Central memory CD4-positive, alpha-beta T cell (primary cell): ENCODE measurements at places on chromosomes 12 and 14.

GRCh38 chr14:76918782-76919394 lies 92.7 kb downstream of the LRRC74A start:
- DNase-seq = no peak

- DNase-seq = no peak
Observed at GRCh38 chr12:113477171-113477841, 5.6 kb upstream of the LHX5 start.

GRCh38 chr14:75542588-75543091 lies 20.4 kb downstream of the BATF start:
- peak; percentile 73 for DNase-seq

DNA sequence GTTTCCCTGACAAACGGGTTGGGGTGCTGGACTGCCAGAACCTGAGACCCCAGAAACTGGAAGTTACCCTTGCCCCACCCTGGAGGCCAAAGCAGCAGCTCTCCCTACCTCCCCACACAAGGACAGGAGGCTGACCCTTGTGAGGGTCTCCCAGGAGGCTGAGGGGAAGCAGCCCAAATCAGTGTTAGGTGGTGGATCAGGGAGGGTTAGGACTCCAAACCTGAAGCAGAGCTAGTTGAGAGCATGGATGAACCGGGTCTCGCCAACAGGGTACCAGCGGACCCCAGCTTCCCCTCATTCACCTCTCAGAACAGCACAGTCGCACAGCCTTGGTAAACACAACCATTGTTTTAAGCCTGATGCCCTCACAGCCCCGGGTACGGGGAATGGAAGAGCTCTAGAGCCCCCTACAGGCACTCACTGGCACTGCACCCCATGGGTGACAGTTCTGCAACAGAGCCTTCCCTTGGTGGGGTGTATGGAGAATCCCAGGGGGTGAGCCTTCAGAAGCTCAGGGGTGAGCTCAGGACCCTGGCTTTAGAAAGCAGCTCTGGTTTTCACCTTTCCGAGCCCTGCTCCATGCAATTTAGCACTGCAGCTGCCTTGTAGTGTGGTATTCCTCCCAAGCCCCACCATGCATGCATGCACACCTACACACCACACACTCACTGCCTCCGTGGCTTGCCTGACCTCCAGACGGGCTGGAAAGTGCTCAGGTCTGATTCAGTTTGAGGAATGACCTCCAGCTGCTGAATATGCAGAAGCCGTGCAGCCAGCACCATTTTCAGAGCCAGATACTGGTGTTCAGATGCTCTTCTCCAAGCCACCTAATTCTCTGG lies 11.2 kb downstream of the ESRRB start:
- DNase-seq = peak; percentile 16

DNA sequence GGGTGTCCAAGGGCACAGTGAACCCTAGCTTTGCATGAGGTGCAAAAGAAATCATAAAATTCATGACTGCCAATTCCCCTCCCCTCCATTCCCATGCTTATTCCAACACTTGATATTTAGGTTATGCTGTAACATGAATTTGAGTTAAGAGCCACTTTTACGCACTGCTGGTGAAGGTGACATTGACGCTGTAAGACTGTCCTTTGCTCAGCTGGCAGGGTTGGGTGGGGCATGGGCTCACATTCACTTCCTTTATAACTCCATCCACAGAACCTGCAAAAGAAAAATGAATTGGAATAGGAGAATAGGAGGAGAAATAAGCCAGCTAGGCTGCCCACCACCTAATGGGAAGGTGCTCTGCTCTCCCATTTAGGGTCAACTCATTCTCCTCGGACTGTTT lies 6.9 kb downstream of the NPC2 start:
- no peak for DNase-seq

- no peak for DNase-seq
Observed at GRCh38 chr12:51622564-51622963, 31.5 kb downstream of the SCN8A start.

DNA sequence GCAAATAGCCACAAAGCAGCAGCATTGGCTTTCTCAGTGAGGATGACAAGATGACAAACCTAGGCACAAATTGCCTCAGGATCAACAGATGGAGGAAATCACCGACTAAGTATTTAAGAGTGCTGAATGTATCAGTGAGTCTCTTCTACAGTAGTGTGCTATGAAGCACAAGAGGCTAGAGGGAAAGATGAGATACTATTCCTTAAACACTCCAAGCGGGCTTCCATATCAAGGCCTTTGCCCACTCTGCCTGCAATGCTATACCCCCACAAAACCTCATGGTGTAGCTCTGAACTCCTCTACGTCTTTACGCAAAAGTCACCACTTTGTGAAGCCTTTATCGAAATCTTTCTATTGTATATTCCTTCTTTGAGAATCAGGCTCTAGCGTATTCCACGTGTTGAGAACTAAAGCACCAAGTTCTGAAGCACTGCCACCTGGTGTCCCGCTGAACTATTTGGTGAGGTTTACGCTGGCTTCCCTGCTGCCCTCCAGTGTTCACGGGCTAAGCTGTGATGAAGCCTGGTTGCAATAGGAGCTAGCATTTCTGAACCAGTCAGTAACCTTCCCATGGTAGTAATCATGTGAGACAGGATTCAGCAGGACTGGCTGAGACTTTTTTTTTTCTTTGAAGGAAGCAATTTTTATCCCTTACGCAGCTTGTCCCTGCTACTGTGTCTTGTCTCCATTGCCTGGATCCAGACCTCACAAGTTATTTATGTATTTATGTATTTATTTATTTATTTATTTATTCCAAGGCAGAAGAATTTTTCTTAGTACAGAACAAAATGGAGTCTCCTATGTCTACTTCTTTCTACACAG lies 426.5 kb upstream of the OR4E1 start:
- DNase-seq = peak; percentile 50

DNA sequence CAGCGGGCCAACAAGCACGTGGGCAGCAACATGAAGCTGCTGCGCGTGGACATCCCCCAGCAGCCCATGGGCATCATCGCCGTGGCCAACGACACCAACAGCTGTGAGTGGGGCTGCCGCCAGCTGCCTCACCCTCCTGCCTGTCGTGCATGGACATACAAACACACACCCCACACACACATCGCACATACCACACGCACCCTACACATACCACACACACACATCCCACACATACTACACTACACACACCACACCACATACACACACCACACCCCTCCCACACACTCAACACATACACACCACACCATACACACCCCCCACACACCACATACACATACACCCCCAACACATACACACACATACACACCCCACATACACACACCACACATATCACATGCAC lies 25.2 kb upstream of the NXPH4 start:
- no peak for DNase-seq

DNA sequence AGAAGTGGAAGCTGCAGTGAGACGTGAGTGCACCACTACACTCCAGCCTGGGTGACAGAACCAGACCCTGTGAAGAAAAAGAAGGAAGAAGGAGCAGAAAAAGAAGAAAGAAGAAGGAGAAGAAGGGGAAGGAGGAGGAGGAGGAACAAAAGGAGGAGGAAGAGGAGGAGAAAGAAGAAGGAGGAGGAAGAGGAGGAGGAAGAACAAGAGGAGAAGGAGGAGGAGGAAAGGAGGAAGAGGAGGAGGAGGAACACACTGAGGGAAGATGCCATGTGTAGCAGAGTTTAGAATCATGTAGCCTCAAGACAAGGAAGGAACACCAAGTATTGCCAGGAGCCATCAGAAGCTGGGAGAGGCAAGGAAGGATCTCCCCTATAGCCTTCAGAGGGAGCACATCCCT lies 241.5 kb downstream of the KSR2 start:
- DNase-seq = no peak

DNA sequence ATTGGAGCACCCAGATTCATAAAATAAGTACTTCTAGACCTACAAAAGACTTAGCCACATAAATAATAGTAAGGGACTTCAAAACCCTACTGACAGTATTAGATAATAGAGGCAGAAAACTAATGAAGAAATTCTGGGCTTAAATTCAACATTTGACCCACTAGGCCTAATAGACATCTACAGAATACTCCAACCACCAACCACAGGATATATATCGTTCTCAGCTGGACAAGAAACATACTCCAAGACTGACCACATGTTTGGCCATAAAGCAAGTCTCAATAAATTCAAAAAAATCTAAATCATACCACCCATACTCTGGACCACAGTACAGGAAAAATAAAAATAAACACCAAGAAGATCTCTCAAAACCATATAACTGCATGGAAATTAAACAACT lies 113.8 kb upstream of the CCDC175 start:
- no peak for DNase-seq

DNA sequence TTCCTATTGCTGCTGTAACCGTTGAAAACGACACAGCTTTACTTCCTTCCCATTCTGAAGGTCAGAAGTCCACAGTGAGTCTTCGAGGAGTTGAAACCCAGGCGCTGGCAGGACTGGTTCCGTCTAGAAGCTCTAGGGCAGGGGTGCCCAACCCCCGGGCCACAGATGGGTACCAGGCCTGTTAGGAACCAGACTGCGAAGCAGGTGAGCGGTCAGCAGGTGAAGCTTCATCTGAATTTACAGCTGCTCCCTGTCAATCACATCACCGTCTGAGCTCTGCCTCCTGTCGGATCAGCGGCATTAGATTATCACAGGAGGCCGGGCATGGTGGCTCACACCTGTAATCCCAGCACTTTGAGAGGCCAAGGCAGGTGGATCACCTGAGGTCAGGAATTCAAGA lies 12.6 kb upstream of the SFSWAP start:
- no peak for DNase-seq

- DNase-seq = no peak
Observed at GRCh38 chr12:27012982-27013255, 1.3 kb downstream of the TM7SF3 start.

- peak; percentile 3 for DNase-seq
Observed at GRCh38 chr14:59919570-59920377, at the start of gene LRRC9. Gene LRRC9 (plus strand): TSS chr14:59920144.

DNA sequence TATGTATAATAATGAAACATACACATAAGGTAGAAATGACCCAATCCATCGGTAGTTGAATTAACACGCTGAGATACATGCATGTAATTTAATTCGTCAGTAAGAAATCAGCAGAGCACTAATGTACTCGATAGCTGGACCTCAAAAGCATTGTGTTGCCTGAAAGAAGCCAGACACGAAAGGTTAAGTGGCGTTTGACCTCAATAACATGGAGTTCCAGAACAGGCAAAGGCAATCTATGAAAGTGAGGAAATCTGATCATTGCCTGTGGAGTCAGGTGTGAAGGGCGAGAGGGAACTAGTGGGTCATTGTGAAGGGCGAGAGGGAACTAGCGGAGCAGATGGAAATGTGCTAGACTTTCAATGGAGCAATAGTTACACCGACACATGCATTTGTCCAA lies 970.4 kb upstream of the TMEM132C start:
- DNase-seq = no peak

DNA sequence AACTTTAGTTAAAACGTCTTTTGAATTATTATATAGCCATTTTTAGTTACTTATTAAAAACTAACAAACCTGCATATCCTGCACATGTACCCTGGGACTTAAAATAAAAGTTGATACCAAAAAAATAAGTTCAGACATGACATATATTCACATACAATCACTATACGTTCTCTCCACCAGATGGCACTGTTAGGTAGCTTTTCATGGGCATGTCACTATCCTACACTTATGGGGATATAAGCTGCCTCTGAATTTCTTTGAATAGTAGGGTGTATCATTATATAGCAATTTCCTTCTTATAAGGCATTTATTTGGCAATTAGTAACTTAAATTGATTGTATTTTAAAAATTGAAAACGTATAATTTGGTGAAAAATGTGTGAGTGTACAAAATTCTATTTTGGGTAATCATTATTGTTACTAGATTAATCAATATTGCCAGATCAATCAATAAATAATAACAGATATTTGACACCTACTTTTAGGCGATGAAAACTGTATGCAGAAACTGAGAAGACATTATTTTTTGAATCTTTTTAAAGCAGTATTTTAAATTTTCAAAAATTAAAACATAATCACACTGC lies 31.8 kb upstream of the OR10A7 start:
- peak; percentile 51 for DNase-seq

GRCh38 chr12:4809449-4810218 lies 89.4 kb downstream of the GALNT8 start:
- no peak for DNase-seq
